ENCODE measurements at places on chromosomes 11 and 22.
A peak's percentile ranks its signal among the peaks of the same experiment; 100 is the strongest.

DNA sequence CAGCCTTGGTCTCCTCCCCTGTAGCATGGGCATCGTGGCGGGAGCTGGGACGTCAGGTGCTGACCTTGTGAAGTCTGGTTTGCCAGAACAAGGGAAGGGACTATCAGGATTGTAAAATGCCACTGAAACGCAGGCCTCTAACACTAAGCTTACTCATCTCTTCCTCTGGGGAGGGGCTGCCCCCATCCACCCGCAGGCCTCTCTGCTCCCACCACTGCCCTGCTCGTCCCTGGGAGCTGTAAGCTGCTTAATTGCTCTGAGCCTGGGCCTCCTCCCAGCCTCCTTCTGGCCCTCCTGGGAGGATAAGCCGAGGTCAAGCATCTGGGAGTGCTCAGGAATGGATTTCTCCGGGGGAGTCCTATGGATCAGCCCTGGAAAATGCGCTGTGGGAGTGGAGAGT, 8.4 kb downstream of the SHISAL1 start:
- no peak for DNase-seq

- no peak for DNase-seq
These were observed 319.3 kb upstream of the B3GAT1 start for GRCh38 chr11:134731213-134731961.

DNA sequence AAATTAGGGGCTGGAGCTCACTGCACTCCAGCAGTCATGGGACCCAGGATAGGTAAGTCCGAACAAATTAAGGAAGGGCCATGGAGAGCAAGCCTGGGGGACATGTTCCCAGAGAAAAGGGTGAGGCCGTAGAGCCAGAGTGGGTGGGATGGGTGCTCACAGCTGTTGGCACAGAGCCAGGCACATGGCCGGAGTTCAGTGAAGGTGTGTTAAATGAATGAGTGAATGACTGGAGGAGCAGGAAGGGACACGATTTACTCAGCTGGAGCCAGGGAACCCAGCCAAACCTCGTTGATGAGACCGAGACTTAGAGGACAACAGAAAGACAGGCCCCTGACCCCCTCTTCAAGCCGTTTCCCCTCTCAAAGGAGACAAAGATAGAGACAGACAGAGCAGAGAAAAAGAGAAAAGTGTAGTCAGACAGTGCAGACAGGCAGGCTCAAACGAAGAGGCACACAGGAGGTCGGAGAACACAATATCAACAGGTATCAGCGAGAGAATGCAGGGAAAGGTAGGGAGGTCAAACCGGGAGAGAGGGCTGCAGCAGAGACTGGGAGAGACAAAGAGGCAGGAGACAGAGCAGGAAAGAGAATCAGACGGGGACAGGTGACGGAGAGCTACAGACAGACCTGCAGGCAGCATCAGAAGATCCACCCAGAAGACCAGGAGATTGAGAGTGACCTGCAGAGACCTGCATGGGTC, 590 bp downstream of the SLCO2B1 start:
- no peak for DNase-seq

DNA sequence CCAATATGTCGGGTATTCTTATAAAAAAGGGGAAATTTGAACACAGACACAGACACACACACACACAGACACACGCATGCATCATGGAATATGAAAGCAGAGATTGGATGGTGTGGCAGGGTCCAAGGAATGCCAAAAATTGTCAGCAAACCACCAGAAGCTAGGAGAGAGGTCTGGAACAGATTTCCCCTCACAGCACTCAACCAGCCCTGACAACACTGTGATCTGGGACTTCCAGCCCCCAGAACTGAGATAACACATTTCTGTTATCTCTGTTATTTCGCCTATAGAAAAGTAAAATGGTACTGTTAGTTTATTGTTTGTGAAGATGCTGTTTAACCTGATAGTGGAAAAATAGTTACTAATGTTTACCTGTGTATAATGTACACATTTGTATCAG, 145.4 kb upstream of the ZBED5 start:
- no peak for DNase-seq

- DNase-seq = peak; percentile 38
These were observed 10.7 kb upstream of the CD5 start for GRCh38 chr11:61091373-61092279.

GRCh38 chr11:11552529-11553087, 69.2 kb downstream of the GALNT18 start:
- no peak for DNase-seq

DNA sequence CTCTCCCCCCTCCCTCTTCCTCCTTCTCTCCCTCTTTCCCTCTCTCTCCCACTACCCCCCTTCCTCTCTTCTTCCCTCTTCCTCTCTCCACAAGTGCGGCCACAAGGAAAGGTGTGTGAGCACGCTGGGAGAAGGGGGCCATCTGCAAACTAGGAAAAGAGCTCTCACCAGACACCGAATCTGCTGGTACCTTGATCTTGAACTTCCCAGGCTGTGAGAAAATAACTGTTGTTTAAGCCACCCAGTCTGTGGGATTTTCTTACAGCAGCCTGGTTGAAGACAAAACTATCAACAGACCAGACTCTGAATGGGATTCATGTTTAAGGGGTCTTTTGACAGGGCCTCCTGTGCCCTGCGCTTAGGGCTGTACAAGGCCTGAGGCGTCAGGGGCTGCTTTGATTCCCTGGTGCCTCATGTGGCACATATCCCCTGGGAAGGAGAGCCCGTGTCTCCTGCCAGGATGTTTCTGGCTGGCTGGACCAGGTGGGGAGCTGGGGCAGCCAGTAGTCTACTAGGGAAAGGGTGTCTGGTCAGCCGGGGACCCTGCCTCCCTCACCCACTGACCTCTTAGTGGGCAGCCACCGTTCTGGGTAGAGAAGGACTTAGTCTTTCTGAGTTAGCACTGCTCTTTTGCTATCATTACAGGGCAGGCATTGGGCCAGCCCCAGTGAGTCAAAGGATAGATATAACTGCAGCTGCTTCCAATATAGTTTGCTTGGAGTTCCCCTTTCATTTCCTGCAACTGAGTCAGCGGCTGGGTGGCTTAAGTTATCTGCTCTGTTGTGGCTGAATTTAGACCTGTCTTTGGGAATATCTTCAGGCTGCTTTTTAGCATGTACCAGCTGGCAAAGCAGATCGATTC, 6.2 kb downstream of the PANX1 start:
- DNase-seq = peak; percentile 57

- DNase-seq = no peak
These were observed 21.3 kb downstream of the CAPRIN1 start for GRCh38 chr11:34072832-34073231.

GRCh38 chr11:8168485-8169257, at the start of gene RIC3:
TSS of gene RIC3 (minus strand) at chr11:8169025. CDS start at chr11:8168989, 36 bp downstream.
- DNase-seq = no peak

DNA sequence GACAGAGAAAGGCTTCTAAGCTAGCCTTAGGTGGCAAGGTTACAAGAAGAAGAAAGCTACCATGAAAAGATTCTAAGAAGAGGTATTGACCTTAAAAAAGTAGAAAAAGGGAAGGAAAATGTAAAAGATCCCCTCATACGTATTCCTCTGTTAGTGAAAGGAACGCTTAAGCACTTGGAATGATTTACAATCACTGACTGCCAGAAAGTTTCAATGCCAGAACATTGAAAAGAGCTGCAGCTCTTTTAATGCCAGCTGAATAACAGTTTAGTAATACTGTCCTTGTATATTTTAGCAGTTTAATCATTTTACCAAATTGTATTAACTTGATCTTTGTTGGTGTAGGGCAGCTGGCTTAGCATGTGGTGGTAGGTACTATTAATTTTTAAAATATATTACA, 650.7 kb downstream of the FAM181B start:
- DNase-seq = no peak

DNA sequence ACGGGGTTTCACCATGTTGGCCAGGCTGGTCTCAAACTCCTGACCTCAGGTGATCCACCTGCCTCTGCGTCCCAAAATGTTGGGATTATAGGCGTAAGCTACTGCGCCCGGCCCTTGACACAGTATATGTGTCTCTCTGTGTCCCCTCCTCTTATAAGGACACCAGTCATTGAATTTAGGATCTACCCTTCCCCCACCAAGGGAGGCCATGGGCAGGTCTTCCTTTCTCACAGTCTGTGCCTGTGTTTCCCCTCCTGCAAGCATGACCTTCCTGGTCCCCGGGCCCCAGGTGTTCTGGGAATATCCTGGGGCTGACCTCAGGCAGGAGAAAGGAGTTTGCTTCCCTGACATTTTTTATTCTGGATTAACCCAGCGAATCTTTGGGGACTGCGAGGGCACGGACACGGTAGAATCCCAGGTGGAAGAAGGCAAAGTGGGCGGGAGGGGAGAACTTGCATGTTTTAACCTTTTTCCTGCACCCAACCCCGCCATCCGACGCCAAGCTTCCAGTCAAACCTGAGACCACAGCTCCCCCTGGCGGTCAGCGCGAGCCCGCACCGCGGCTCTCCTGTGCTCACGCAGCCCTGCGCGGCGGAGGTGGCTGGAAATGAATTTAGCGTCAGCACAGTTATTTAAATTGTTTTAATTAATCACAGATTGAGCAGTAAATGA, 42.1 kb upstream of the ISX start:
- peak; percentile 67 for DNase-seq

- no peak for DNase-seq
These were observed 26.8 kb upstream of the PPP2R1B start for GRCh38 chr11:111792955-111793500.

- DNase-seq = no peak
These were observed 16.6 kb upstream of the MS4A6E start for GRCh38 chr11:60310407-60310998.

- DNase-seq = no peak
These were observed 26.2 kb upstream of the SLC37A2 start for GRCh38 chr11:125036933-125037332.

GRCh38 chr11:57364851-57365660, 15.9 kb downstream of the PRG3 start:
- DNase-seq = no peak

GRCh38 chr22:50578776-50579310, 616 bp upstream of the CPT1B start:
- DNase-seq = no peak

DNA sequence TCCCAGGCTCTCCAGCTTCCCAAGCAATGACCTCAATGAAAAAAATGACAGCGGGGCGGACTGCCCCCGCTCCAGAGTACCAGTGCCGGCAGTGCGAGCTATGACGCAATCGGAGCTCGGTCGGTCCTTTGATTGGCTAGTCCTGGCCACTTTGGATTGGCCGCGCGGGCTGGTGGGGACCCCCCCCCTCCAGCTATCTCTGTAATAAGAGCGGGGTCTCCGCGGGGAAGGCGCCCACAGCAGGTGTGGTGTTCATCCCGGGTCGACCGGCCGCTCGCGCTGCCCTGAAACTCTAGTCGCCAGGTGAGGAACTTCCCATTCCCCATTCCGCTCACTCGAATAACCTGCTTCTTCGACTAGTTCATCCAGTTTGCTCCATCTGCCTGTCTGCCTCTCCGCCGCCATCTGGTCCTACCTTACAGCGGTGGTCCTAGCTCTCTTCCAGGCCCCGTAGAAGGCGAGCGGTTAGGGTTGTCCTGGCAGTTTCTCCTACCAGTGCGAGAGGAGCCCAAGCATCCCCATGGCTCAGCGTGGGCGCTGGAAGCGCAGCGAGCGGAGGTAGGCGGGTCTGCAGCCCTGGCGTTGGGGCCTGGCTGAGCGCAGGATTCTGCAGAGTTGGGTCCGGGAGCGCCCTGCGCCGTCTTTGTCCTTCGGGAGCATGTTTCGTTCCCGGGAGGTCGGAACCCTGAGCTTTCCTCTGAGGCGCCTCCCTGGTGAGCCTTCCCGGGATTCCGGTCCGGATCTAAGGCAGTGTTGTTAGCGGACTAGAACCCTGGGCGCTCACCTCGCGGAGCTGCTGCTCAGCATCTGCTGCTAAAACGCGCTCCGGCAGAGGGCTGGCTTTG, at the start of gene CALCB:
Gene CALCB (plus strand): TSS at position 233 of the 845 bp plus-strand sequence. CDS start 1,126 bp downstream, outside the sequence.
- DNase-seq = peak; percentile 38

GRCh38 chr11:103528596-103528995, 419.4 kb downstream of the DYNC2H1 start:
- no peak for DNase-seq

- DNase-seq = no peak
These were observed 6.3 kb downstream of the MMP3 start for GRCh38 chr11:102837156-102837555.

DNA sequence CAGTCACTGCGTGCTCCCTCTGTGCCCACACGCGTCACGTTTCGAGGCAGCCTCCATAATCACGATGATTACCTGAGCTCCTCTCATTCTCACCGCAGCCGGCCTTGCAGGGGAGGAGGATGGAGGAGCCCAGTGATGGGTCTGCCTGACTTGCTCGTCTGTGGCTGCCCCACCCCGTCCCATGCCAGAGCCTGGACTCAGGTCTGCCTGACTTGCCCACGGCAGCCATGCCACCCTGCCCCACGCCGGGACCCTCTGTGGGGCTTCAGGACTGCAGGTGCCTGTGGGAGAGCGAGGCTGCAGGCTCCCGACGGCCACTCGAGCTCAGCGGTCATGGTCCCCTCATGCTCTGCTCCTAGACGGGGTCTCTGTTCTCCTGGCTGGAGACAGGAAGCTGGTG, 1025.1 kb downstream of the BRD1 start:
- DNase-seq = no peak

GRCh38 chr11:90242894-90243416, 20.1 kb upstream of the CHORDC1 start:
- no peak for DNase-seq

- DNase-seq = no peak
These were observed 22.0 kb upstream of the ZC3H12C start for GRCh38 chr11:110071197-110071596.

GRCh38 chr11:19961225-19961624, 199.1 kb downstream of the DBX1 start:
- no peak for DNase-seq

GRCh38 chr11:1260023-1260501, 37.2 kb downstream of the MUC5B start:
- DNase-seq = no peak

DNA sequence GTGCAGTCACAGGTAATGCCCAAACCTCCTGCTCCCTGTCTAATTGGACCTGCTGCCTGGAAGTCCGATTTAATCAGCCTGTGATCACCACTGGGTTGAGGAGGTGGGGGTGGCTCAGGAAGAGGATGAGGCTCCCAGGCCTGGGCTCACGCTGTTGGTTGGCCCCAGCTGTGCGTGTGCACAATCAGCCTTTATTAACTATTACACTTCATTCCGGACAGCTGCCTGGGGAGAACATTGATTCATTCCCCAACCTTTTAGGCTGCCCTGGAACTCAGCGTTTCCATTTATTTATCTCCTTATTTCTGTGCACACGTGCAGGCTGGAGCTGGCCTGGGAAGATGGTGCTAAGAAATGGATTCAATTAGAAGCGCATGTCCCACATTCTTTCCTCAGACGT, 123.4 kb downstream of the DSCAML1 start:
- DNase-seq = no peak

DNA sequence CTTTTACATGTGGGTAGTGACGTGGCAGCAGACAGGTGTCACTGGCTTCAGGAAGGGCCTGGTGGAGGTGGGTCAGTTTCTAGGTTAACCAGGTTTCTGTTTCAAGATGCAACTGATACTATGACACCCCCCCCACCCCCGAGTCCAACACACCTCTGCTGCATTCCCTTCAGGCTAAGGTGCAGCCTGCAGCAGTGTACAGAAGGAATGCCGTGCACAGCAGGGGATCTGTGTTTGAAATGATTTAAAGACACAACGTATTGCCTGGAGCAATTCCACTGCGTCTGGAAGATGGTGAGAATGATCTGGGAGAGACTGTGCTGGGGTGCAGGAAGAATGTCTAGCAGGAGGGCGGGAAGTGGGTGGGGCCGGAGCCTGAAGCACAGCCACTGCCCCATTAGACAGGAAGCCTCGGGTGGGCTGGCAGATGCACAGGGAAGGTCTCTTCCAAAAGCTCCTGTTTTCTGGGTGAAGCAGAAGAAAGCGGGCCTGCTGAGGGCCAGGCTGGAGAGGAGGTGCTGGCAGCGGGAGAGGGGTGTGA, 11.9 kb upstream of the TESMIN start:
- no peak for DNase-seq

All from right hindlimb (tissue), 1 donor.